Stimulated activated CD4-positive, alpha-beta T cell treated with anti-CD3 and anti-CD28 coated beads, TNF-alpha, amount 100 ng/mL, for 1 hour (primary cell): ENCODE measurements at places on chromosomes 12 and 14.

GRCh38 chr14:90871605-90872233 is 55.5 kb upstream of the TTC7B start:
- DNase-seq = no peak

DNA sequence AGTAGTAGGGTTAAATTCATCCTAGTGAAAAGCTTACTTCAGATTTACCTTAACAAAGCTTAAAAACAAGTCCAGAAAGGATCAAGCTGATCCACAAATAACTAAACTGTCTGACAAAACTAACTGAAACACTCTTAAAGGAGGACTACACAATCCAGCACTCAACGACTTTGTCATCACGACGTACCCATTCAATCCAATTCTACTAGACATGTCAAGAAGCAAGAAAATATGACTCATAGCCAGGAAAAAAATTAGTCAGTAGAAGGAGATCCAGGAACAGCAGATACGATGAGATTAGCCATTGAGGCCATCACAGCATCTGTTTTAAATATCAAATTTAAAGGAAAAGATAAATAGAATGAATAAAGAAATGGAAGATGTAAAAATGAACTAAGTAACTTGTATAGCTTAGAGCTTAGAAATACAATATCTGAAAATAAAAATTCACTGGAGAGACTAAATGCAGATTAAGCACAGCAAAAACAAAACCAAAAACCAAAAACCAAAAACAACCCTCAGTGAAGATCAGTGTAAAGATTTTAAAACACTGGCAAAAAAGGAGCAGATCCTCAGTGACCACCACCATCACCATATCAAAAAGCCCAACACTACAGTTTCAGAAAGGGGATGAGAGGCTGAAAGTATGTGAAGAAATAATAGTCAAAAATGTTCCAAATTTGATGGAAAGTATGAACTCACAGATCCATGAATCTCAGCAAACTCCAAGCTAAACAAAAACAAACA is 95.0 kb upstream of the CCND2 start:
- no peak for DNase-seq

GRCh38 chr14:45377166-45377565 is 124.2 kb upstream of the MIS18BP1 start:
- DNase-seq = no peak

DNA sequence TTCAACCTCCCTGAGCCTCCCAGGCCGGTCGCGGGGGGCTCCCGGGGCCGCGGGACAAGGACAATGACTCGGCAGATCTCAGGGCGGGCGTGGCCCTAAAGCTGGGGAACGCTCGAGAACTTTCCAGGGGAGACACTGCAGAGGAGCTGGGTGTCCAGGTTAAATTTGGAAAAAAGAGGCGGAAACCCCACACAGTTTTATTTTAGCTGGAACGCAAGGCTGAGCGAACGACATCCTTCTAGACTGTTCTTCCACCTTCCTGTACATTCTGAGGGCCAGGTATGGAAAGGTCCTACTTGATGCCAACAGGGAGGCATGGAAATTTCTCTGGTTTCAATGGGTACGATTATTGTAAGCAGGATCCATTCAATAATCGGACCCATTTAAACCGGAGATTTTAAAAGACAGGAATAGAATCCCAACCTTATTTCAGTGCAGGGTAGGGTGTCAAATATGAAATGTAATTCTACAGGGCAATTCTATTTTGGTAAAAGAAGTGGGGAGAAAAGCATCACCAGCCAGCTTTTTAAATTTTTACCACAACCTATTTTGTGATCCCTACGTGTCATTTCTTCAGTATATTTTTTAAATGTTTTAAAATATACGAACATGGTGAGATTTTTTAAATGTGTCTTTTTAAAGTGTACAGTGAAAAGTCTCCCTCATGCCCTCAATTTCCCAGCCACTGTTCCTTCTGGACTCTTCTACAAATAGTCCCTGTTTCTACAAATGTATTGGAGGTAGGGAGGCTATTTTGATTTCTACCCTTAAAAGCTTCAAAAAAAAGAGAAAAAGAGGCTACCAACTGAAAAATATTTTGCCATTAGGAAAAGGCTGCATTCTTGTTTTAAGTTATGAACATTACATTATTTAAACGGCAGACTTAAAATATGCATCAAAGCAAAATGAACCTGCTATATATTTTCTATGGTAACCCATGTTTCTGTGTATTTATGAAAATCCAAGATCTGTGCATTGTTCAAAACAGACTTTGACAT is 1.1 kb upstream of the UBC start:
- no peak for DNase-seq

DNA sequence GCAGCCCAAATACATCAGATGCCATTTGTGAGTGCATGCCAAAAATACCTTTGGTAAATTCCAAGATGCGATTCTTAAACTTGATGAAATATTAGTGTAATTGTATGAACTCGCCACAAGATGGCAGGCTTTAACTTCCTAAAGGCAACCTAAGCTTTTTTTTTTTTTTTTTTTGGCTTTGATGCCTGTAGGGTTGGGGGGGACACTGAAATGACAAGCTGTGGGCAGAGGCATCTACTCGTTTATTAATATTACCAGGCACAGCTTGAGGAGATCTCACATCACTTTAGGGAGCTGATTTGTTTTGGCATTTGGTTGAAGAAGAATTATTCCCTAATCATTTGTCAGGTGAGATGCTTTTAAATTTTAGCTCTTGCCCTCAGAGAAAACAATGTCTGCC is 126.7 kb upstream of the CCDC196 start:
- no peak for DNase-seq

- DNase-seq = no peak
Measured at GRCh38 chr14:45251912-45252311, 1.1 kb downstream of the MIS18BP1 start.

DNA sequence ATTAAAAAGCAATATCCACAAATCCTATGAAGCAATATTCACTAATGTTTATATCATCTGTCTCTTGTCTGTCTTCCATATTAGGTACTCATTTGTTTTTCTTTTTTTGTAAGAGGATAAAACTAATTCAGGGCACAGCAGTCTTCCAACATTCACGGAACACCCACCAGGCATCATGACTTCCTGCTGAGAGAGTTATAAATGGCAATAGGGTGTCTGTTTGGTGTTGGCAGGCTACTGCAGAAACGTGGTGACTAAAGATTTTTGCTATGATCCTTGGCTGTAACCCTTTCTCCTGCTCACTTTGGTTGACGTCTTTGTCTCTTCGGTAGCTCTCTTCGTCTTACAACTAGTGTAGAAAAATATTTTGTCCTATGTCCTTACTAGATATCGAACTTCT is 860.6 kb upstream of the MGAT4C start:
- no peak for DNase-seq

DNA sequence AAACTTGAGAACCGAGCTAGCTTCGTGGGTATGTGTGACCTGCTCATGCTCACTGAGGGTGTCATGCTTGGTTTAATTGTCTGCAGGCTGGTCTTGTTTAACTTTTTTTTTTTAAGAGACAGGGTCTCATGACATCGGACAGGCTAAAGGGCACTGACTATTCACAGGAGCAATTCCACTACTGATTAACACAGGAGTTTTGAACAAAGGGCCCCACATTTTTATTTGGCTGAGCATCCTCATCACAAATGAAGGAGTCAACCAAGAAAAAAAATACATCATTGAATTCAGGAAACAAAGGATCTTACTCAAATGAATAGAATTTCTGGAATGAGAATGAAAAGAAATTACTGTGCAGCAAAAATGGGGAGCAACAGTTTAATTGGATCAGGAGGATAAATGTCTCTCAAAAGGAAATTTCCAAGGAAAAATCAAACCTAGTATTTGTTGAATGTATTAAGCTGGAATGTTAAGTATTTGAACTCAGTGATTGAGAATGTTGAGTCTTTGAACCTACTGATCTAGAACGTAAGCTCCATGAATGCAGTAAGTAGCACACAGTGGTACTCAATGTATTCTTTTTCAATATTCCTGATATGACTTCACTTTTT is 20.8 kb upstream of the PYROXD1 start:
- no peak for DNase-seq

DNA sequence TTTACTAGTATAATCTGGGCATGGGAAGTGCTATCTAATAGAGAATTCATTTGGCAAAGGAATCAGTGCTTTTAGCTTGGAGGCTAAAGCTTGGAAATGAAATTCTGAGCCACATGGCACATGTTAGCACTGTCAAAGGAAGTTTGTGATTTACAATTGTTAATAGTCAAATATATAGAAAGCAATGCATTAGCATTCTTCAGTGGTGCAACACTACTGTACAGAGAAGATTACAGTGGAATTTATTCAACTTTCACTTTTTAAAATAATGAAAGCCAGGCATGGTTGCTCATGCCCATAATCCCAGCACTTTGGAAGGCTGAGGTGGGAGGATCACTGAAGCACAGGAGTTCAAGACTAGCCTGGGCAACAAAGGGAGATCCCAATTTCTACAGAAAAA is 45.9 kb downstream of the PAX9 start:
- no peak for DNase-seq

DNA sequence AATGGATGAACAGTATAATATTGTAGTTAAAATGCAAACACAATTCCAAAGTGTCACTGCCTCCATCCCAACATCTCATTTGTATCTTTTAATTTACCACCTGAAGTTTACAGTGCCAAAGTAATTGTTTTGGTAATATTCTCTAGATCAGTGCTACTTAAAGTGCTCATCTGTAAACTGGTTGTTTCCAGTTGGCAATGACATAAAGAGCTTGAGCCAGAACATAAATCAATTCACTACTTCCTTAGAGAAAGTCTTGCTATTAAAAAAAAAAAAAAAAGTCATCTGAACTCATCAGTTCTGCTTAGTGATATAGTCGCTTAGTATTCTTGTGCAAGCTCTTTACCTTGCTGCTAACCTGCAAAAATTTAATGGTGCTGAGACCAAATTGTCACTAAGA is 16.4 kb downstream of the PLCZ1 start:
- no peak for DNase-seq

- no peak for DNase-seq
Measured at GRCh38 chr14:58755031-58755925, 117.5 kb downstream of the DACT1 start.

GRCh38 chr14:99378782-99379214 is 101.9 kb downstream of the SETD3 start:
- DNase-seq = no peak

DNA sequence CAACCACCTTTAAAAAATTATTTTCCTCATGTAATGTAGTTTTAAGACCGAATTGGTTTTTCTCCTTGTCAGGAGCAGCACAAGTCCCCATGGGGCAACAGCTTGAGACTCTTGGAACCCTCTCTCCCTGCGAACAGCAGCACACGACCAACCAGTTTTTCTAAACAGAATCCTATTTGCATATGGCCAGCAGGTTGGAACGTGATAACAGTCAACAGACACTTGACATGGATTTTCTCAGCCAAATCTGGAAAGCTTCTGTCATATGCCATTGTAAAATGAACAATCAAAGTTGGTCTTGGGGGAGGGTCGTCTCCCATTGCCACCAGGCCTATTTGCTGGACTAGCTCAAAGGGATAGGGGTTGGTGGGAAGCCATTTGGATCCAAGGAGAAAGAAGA is 1915.0 kb upstream of the FLRT2 start:
- DNase-seq = no peak

- no peak for DNase-seq
Measured at GRCh38 chr12:31234955-31235867, 90.7 kb downstream of the SINHCAF start.

DNA sequence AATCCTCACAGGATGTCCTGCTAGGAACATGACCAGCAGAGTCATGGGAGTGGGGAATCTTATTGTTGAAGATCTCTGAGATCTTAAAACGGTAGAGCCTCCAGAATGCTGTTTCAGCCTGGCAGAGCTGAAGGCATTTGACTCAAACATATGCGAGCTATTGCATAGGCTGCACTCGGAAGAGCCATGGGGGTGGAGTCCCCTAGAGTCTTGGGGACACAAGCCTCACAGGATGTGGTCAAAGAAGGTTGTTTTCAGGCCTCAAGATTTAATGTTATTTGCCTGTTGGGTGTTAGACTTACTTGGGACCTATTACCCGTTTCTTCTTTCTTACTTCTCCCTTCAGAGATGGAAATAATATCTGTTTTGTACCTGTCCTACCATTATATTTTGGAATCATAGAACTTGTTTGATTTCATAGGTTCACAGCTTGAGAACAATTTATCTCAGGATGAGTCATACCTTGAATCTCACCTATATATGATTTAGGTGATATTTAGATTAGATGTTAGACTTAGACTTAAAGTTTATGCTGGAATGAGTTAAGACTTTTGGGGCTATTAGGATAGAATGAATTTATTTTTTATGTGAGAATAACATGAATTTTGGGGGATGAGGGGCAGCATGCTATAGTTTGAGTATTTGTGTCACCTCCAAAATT is 172.2 kb upstream of the ATP2B1 start:
- DNase-seq = no peak

DNA sequence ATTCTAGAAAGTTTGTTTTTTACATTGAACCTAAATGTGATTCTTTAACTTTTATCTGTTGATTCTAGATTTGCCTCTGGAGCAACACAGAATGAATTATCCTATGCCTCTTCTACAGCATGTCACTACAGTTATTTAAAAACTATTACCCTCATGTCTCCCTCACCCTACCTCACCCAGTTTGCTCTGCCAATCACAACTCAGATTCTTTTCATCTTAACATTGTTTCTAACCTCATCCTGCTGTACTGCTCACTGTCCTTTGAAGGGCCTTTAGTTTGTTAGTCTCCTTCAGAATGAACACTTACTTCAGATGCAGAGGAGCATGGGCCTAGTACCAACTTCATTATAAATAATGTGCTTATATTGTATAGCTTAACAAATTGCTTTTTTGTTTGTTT is 21.5 kb downstream of the YLPM1 start:
- no peak for DNase-seq

DNA sequence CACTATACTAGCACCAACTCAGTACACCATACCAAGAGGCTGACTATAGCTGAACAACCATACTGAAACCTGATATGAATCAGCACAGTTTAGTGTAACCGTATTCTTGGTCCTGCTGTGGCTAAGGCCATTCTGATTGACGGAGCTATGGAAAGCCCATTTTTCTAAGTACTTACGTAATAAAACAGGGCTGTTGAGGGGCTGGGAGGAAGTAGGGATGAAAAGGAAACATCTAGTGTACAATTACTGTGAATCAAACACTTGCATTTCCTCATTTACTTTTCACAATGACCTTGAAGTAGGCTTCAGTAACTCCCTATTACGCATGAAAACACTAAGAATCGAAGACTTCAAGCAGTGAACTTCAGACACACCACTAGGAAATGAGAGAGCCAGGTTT is 198.2 kb downstream of the BTG1 start:
- DNase-seq = no peak

DNA sequence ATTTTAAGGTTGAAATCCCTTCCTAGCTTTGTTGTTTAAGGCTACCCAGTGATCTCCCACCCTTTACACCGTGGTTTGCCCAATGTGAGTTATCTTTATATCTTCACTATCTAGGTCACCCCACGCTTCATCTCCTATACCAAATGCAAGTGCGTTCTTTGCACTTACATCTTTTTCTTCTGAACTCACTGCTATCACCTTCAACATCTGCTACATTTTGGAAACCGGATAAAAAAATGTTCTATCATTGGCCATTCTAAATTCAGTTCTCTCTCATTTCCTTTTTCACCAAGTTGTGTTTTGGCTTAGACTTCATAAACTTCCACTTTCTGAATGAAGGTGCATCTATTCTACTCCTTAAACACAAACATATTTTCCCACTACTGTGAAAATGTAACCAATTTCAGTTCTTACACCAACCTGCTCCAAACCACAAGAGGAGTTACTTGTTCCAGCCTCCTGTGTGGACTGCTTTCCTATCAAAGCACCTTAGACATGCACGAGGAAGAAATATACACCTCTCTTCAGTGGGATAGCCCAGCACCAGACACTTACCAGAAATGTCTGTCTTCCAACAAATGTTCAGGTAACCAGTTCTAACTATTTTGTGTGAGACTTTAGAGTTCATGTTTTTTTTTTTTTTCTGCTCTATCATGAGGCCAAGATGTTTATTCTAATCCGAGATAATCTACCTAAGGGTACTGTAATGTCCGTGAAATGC is 21.9 kb downstream of the CLEC9A start:
- DNase-seq = no peak
